ENCODE measurements at places on chromosomes 2 and 18.

- DNase-seq = no peak
Observed at GRCh38 chr2:98713332-98714015, 17.5 kb downstream of the MGAT4A start.

DNA sequence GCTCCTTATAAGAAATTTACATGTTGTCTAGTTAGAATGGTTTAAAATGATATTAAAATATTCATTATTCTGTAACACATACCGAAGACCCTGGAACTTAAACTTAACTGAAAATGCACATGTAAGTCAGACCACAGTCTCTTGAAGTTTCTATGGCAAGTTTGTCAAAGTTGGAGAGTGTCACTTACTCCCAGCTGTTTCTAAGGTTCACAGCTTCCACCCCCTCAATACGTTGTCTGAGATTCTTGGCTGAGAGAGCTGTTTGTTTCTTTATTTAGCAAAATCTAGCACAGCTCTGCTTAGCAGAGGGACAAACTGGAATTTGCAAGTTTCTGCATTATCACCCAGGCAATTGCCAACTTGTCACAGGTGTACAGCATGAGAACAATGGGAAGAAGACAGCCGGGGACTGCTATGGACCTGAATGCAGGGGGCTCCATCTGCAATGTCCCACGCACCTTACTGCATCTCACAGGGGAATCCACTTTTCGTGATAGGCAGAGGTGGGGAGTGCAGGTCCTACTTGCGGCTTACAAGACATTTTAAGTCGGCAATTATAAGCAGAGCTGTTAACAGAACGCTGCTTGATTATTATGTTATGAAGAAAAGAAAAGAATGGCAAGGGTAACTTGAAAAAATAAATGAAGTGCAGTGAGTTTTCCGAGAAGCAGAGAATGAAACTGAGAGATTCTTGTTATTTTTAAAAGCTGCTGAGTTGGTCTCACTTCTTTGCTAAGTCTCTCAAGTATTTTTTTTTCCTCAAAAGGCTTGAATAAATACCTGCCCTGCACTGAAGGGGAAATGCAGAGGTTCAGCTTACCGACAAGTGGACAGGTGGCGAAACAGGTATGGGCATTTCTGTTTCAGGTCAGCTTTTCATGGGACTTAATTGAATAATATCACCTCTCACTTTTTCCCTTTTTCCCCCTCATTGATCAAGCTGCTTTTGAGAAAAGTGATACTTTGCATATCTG is 1072.1 kb upstream of the FANCL start:
- DNase-seq = no peak

DNA sequence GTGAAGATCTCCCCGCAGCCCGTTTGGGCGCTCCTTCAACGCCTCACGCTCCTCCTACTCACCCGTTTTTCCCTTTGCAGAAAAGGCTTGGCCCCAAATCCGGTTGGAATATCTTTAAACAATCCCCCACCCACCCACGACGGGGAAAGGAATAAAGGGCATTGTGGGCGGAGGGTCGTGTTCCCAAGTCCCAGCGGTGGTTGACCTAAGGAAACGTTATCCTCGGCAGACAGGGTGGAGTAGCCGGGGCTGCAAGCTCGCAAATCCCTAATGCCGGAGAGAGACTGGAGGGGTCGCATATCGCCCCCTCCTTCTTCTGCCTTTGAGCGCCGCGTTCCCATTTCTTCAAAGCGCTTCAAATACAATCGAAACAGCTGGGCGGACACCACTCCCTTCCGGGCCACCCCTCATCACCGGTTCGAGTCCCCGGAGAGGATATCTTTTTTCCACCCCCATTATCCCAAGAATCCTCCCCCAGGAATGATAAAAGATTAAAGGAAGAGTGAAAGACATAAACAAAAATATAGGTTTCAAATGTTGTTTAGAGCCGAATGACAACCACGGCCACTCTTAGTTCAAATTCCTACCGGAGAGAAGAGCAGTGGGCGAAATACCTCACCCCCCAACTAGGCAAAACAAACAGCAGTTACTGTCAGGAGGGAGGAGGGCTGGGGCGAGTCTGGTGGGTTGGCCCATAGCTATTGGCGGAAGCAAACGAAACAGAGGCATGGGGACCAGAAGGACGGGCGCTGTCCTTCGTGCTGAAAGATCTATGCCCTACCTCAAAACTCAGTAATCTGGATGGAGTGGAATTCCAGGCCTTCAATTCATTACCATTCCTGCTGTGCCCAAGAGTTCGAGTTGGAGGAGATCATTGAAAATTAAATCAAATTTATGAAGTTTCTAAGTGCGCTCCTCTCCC is 2.8 kb upstream of the GAD1 start:
- peak; percentile 86 for DNase-seq

- no peak for DNase-seq
Observed at GRCh38 chr2:62738981-62739936, 33.7 kb downstream of the EHBP1 start.

DNA sequence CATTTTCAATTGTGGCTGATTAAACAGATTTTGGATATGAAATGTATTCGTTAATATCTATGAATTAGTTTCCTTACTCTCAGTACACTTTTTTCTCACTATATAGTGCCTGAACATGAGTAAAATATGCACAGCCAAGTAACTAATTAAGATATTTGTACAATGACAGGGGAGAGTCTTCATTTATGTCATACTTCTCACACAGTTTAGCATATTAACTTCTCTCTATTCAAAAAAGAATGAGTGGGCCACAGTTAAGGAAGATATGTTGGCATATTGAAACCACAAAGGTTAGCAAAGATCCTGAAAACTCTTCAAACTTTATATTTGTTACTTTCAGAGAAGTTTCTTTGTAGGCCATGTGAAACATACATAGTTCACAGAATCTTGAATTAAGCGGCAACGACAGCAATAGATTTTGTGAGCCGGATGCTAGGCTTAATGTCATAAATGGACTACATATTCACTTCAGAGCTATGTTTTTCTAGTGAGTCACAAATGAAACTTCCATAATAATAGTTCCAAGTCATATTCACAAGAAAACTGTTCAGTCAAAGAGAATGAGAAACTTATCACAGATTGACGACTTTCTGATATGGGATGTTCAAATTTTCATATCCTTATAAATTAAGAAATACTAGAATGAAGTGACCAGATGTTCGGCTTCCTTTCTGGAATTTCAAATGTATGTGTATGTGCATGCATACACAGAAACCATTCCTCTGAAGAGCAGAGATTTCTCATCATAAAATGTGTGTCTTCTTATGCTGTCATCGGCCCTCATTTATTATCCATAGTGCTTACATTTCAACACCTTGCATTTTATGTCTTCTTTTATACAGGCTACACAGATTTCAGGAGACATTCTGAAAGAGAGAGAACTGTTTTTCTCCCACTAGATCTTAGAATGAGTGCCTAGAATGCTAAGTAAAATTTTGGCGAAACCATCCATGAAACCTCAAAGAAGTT is 584.0 kb downstream of the SATB2 start:
- DNase-seq = no peak

DNA sequence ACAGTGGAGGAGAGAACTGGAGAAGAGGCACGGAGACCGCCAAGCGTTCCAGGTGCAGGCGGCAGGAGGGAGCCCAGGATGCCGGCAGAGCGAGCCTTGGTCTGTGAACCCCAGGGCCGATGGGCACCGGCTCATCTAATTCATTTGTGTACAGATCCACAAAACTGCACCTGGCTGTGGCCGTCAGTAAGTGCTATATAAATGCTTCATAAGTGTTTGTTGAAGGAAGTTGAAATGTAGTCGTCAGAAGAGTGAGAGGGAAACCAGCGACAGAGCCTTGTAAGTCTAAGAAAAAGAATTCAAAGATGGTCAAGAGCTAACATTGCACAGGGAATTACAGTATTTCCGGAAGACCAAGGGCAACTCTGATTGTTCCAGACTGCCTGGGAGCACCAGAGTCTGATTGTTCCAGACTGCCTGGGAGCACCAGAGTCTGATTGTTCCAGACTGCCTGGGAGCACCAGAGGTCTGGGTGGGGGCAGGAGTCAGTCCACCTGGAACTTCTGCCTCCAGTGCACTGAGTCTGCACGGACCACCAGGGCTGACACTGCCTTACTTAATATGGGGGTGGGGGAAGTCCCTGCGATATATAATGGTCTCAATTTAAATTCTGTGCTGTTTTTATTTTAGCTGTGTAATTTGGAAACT is 112.3 kb downstream of the BCL2 start:
- no peak for DNase-seq

GRCh38 chr2:241617431-241618154 is 19.4 kb downstream of the THAP4 start:
- DNase-seq = peak; percentile 43

GRCh38 chr2:237427769-237428506 is 14.0 kb upstream of the COL6A3 start:
- no peak for DNase-seq

- no peak for DNase-seq
Observed at GRCh38 chr2:85183076-85183475, 49.9 kb downstream of the TCF7L1 start.

GRCh38 chr2:177241711-177242120 is 22.8 kb downstream of the NFE2L2 start:
- DNase-seq = no peak

GRCh38 chr18:12543697-12544096 is 114.2 kb downstream of the SPIRE1 start:
- DNase-seq = no peak

DNA sequence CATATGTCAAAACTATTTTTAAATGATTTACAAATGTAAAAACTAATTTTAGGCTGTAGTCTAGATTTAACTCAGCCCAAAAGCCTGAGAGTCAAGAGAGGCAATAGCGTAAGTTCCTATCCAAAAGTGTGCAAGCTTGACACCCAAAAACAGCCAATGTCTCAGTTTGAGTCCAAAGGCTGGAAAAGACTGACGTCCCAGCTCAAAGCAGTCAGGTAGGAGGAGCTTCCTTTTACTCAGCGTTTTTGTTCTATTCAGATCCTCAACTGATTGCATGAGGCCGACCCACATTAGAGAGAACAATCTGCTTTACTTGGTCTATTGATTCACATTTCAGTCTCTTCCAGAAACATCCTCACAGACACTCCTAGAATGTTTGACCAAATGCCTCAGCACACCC is 51.8 kb downstream of the MYL12B start:
- DNase-seq = no peak

DNA sequence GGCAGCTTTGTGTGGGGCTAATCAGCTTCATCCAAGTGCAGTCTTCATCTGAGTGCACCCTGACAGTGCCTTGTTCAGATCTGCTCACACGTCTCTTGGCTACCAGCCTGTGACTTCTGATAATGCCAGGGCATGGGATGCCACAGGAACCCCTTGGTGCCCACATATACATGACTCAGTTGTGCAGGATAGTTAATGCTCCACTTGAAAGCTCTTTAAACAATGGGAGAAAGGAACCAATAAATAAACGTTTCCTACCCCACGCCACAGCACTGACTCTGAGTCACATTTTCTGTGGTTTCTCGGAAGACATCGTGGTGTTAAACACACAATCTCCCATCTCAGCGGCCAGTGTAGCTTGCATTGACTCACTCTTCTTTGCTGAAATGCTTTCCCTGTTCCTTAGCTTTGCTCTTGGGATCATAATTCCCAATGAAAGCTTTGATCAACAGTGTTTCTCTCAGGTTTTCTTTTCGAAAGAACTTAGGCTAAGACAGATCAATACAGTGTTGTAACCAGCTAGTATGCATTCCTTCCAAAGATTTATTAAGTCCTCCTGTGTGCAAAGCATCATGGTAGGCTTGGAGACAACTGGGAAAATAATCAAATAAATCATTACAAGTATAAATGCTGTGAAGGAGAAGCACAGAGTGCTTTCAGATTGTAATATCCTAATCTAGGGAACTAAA is 142.0 kb downstream of the COPS8 start:
- DNase-seq = no peak

DNA sequence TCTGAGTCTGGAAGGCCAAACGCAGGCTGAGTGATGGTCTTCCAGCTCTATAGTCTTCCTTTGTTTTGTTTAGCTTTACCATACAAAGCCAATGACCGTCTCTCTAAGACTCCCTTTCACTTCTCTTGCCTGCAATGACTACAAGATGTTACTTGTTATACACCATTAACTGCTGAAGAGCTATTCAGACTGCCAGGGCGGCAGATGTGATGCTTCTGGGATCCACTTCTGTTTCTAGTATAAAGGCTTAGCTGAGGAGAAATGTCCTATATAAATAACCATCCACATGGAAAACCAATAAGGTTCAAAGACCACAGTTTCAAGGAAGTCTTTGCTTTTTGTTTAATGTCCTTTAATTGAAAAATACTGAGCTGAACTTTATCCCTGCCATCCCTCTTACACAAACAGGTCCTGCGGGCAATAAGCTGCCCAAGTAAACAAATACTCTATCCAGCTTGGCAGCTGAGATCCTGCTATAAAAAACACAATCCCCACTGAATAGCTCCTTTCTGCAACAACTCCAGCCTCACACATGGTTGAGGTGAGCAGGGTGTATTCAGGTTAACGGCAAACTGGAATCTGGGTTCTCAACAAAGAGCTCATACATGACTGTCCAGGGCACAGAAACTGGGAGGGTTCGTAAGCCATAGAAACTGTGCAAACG is 124.6 kb downstream of the VIT start:
- no peak for DNase-seq

GRCh38 chr2:71078624-71079023 is 10.2 kb downstream of the NAGK start:
- DNase-seq = no peak

DNA sequence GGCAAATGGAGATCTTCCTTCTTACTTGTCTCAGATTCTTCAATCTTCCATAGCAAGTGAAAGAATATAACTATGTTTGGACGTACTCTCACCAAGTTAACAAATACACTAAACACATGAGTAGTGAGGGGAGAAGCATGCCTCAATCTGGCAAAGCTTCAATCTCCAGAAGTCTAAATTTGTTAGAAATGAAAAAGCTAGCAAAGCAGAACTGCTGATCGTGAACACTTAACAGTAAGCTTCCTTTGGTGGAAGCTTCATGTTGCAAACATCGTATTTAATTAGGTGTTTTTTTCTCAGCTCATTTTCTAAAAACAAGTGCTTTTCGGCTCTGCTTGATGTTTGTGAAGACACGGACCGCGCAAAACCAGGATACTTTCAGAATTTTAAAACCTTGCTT is 12.7 kb upstream of the SCN1A start:
- DNase-seq = no peak

GRCh38 chr2:107669335-107669734 is 157.4 kb upstream of the RGPD4 start:
- DNase-seq = no peak

GRCh38 chr2:27518782-27519113 is 22.1 kb downstream of the GCKR start:
- DNase-seq = no peak

GRCh38 chr18:13584825-13585224 is 141.5 kb downstream of the FAM210A start:
- DNase-seq = no peak
